ENCODE measurements at places on chromosomes 2 and 18.

DNA sequence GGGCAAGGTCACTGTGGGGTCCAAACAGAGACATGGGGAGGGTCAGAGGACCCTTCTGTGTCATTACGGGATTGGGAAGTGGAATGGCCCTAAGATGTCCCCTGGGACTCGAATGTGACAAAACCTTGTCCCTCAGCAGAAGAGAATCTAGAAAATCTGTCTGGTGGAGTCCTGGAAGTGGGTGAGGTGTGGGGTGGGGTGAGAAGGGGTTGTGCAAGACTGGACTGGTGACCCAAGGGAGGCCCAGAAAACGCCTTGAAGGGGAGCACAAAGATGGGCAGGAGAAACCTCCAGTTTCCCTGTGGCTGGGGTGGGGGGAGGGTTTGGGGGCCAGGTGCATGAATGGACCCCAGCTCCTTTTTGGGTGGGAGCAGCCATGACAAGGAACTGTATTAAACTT is 79.6 kb downstream of the TCF7L1 start:
- no peak for DNase-seq

DNA sequence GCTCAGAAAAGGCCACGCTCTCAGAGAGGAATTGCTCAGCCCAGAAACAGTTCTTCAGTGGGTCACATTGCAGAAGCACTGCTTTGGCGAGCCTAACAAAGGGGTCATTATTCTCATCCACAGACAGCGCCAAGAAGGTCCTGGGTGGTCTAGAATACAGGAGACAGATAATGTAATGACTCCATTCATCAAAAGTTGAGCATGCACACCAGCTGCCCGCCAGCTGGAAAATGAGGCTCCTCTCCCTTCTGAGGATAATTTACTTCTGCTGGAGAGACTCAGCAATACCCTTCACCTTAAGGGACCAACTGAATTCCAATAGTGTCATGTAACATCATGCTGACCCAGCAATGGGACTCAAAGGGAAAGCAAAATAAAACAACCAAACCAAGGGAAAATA is 79.9 kb downstream of the TRIB2 start:
- no peak for DNase-seq

DNA sequence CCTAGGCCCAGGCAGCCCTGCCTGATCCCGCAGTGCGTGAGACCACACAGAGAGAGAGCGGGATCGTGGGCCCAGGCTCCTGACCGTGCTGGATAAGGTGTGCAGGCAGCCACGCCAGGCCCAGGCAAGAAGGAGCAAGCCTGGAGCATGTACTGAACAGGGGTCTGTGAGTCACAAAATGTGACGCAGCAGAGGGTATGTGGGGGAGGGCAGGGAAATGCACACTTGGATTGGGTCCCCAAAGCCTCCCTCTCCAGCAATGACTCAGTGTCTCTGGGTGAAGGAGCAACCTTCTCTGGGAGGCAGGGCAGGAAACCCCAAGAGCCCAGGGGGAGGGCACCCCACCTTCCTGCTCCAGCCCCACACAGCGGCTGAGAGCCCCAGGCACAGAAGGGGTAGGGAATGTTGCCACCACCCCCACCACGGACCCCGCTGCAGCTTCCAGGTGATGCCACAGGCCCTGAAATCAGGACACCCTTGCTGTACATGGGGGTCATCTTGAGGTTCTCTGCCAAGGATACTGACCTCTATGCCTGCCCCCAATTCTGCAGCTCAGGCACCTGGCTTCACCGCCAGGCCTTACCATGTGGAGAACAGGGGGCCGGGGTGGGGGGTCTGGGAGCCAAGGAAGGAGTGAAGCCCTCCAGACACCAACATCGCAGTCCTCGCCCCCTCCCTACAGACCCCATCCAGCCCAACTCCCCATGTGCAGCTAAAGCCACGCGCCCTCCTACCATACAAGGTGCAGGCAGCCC is 1.3 kb upstream of the GPC1 start:
- no peak for DNase-seq

- no peak for DNase-seq
These were observed 52.8 kb upstream of the SLC66A3 start for GRCh38 chr2:11102466-11102865.

- DNase-seq = no peak
These were observed 74.8 kb upstream of the GLI2 start for GRCh38 chr2:120660771-120661459.

DNA sequence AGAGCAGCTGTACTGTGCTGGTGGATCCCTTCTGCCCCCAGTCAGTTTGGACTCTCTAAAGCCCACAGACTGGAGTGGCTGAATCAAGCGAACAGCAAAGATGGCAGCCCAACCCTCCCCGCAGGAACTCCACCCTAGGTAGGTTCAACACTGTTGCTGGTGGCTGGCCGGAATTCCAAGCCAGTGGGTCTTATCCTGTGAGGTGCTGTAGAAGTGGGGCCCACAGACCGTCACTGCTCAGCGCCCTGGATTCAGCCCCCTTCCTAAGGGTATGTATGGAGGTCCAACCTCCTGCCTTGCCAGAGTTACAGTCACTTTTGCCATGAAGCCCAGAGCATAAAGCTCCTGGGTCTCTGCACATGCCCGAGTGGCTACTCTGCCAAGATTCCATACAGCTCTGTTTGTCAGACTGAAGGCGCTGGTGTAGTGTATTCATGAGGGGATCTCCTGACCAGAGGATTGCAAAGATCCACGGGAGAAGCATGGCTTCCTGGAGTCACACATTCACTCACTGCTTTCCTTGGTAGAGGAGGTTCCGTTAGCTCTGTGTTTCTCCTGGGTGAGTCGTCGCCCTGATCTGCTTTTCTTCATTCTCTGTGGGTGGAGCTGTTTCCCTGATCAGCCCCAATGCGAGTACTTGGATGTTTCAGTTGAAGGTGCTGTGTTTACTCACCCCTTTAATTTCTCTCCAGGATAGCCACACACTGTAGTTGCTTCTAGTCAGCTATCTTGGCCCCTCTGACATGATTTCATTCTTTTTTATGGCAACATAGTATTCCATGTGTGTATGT is 293.6 kb upstream of the THUMPD2 start:
- no peak for DNase-seq

GRCh38 chr2:175834477-175834876 is 167.6 kb downstream of the LNPK start:
- DNase-seq = no peak
